ENCODE measurements at places on chromosomes 6 and 20.

- no peak for DNase-seq
Measured at GRCh38 chr20:6855104-6855503, 87.6 kb downstream of the BMP2 start.

DNA sequence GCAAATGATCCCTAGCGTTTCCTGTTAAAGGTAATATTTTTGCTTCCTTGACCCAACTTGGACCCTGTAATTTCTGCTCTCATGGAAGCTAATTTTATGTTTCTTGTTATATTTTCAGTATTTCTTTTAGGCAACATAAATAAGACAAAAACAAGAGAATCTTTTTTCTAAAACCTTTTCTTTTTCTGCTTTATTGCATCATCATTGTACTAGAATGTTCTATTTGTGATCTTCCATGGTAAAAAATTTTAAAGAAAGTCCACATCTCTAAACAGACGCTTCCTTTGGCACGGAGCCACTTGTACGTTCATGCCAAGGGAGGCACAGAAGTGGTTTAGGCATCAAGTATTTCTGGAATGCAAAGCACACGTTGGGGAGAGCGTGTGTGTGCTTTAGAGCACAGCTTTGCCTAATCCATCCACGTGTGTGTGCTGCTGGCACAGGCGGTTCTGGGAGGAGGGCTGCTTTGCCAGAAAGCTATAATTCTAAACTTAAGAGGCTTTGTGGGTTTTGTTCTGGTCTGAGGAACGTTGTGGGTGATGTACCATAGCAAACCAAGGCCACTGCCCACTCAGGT, 98.3 kb downstream of the SASH1 start:
- DNase-seq: no peak

- no peak for DNase-seq
Measured at GRCh38 chr6:137112067-137112355, 61.4 kb downstream of the IL22RA2 start.

DNA sequence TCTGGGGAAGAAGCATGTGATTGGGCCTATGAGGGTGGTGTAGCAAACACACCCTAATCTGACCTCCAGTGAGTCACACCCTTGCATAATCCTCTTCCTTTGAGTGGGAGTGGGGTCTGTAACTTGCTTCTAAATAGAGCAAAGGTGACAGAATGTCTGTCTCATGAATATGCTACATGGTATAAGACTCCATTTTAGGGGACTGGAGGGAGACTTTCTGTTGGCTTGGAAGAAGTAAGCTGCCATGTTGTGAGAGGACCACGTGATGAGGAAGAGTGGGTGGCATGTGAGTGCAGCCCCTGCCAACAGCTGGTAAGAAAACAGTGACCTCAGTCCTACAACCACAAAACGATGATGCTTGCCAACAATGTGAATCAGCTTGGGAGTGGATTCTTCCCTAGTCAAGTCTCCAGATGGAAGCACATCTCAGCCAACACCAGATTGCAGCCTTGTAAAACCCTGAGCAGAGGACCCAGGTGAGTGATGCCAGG, 3.7 kb downstream of the AK9 start:
- DNase-seq: no peak
